Caudate nucleus (tissue), 63 donors: ENCODE measurements at places on chromosomes 12 and 14.

DNA sequence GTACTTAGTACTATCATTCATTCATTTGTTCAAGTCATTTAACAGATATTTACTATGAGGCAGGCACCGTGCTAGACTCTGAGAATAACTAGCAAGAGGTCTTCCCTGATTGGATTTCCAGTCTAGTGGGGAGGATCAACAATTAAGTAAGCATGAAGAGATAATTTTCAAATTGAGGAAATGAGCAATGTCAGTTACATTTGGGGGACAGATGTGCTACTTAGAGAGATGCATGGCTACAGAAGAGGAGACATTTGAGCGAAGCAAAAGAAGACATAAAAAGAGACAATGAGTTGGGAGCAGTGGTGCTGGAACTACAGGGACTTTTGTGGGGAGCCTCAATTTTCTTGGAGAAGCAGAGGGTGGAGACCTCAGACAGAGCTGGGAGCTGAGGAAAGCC lies 7.7 kb downstream of the KCNA5 start:
- no peak for DNase-seq

GRCh38 chr12:108357834-108358579 lies 18.9 kb upstream of the CMKLR1 start:
- no peak for DNase-seq

DNA sequence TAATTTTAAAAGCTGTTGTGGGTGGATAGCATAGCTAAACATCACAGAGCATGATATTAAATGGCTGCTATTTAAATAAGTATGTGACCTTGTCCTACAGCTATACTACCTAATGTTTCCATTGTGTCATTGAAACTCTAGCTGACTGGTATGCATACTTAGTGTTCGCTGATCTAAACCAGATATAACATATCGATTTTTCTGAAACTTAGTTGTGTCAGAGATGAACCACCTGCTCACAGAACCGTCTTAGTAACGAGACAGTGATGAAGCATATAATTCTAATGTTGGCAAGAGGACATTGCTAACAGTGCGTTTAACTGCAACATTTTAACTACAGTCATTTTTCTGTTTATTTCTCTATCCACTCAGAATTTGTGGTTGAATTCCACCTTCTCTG lies 36.1 kb upstream of the NUAK1 start:
- DNase-seq: no peak

- DNase-seq: no peak
These were observed 160.0 kb upstream of the PRMT8 start for GRCh38 chr12:3330976-3331510.

GRCh38 chr14:22262881-22263280 lies 326.1 kb downstream of the DAD1 start:
- no peak for DNase-seq

DNA sequence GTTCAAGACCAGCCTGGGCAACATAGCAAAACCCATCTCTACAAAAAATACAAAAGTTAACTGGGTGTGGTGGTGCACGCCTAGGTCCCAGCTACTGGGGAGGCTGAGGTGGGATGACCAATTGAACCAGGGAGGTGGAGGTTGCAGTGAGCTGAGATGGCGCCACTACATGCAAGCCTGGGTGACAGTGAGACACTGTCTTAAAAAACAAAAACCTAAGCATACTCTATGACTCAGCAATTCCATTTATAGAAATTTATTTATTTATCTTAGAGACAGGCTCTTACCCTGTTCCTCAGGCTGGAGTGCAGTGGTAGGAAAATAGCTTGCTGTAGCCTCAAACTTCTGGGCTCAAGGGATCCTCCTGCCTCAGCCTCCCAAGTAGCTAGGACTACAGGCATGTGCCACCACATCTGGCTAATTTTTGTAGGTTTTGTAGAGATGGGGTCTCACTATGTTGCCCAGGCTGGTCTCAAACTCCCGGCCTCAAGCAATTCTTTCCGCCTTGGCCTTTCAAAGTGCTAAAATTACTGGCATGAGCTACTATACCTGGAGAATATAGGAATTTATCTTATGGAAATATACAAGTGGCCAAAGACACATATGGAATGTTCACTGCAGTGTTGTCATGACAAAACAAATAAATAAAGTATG lies 43.3 kb downstream of the NCKAP5L start:
- DNase-seq: no peak

DNA sequence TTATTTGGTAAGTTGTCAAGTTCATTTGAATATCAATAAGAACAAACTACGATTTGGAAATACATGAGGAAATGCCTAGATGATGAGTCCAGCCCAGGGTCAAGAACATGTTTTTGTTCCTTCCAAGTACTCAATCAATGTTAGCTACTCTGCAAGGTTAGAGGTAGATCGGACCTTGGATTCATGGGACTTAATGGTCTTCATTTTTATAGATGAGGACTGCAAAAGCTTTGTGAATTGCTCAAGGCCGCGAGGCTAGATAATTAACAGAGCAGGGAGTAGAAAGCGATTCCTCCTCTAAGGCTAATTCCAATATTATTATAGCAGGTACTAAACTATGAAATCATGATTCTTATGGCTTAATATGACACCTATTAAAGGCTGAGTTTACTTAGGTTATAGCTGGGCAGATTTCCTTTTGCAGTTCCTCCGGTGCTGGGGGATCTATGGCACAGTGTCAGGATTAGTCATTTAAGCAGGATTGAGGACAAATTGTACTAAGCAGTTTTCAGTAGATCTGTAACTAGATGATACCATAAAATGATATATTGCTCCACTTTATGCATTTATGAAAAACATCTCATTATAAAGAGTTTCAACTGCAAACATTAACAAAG lies 19.8 kb downstream of the NR1H4 start:
- no peak for DNase-seq

DNA sequence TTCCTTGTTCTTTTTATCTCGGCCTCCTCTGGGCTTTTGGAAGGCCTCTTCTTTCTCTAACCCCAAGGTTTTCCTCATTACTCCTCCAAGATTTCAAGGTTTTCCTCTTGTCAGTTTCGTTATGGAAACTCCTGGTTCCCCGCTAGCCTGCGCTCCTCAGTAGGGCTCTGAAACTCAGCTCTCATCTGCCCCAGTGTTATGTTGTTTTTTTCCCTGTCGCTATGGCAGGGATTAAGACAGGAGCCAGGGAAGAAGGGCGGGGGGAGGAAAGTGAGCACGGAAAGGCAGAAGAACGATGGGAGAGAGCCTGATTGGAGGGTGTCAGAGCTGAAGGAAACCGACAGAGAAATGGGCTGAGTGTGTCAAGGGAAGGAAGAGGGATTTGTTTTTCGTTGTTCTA lies 26.5 kb upstream of the JDP2 start:
- DNase-seq: no peak

- no peak for DNase-seq
These were observed 1.5 kb upstream of the ZNF641 start for GRCh38 chr12:48352157-48352760.

DNA sequence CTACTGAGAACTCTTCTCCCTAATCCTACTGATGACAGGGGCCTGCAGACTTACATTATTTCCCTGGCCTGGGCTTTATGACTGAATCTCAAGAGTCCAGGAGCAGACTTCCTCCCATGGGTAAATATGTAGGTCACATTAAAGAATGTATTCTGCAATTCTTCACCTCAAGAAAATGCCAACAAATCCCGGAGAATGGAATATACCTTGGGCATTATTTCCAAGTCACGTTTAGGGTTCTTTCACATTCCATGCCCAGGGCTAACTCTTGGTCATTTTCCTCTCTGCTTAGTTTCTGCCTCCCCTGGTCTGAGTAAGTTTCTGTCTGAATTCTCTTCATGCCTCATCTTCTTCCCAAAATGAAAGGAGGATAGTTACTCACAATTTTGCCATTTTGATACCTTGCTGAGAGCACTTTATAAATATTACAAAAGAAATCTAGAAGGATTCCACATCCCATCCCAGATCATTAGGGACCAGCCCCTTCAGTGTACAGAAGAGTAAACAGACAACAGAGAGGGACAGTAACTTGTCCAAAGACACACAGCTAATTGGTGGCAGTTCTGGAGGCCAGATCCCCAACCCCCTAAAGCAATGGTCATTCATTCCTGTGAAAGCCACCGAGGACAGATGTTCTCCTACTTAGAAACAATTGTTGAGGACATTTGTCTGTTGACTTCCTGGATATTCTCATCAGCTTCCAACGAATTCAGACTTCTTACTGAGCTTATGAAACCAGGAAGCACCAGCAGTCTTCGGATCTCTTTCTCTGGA lies 605 bp downstream of the PAH start:
- DNase-seq: no peak

- DNase-seq: no peak
These were observed 24.7 kb downstream of the NGDN start for GRCh38 chr14:23494223-23494622.

- no peak for DNase-seq
These were observed 65.5 kb downstream of the RASSF3 start for GRCh38 chr12:64675795-64676194.

DNA sequence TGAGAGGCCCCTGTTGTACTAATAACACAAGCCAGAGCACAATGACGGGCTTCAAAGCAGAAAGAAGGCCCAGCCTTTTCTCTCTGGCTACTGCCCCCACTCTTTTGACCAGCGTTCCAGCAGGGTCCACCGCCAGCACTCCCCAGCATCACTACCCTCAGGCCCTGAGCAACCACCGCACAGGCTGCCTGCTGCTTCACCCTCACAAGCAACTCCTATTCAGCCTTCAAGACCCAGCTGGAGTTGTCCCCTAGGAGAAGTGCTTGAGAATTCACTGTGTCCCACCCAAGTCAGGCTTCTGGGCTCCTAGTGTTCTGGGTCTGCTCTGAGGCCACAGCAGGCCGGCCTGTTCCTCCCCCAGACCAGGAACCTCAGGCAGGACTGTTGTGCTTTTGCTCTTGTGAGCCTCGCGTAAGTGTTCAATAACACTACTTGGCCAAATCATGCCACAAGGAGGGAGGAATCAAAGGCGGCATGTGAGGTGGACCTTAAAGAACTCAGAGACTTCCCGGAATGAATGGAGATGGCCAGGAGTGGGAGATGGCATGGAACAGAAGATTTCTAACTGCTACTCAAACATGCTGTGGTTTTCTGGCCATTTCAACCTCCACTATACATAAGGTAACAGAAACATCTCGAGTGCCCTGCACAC lies 83.3 kb upstream of the GPR68 start:
- no peak for DNase-seq

GRCh38 chr12:92701441-92701840 lies 1.3 kb upstream of the PLEKHG7 start:
- no peak for DNase-seq

DNA sequence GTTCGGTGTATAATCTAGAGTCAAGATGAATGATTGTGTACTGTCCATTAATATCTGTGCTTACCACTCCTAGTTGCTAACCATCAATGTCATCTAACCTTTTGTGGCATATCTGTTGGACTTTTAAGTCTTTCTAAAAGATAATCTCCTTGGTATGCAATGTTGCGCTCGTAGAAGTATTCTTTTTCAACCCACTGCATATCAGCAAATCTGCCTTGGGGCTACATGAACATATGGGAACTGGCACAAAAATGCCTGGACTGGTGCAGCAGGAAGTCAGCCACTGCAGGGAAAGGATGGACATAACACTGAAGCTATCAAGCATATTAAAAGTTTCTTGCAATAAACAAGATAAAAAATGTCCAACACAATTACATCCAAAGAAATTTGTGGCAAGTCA lies 124.3 kb upstream of the SLC38A4 start:
- no peak for DNase-seq

GRCh38 chr12:132487311-132487741 lies 2.6 kb upstream of the FBRSL1 start:
- no peak for DNase-seq

DNA sequence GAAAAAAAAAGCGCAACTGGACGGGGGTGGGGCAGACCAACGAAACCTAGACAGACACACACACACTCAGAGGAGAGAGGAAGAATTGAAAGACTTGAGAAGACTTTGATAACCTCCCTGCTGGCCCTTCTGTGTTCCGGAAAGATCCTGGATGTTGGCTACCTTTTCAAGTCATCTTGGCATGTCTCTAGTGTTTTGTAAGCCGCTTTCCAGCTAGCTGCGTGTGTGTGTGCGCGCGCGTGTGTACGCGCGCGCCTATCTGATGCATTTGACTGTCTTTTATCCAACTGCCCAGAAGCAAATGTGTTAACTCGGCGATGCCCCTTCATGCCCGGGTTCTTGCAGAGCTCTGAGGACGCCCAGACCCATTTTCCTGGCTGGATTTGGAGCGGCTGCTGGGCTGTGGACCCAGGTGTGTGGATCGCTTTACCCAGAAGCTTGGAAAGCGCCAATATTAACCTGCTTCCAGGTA lies 664 bp downstream of the LRFN5 start:
- DNase-seq: no peak

DNA sequence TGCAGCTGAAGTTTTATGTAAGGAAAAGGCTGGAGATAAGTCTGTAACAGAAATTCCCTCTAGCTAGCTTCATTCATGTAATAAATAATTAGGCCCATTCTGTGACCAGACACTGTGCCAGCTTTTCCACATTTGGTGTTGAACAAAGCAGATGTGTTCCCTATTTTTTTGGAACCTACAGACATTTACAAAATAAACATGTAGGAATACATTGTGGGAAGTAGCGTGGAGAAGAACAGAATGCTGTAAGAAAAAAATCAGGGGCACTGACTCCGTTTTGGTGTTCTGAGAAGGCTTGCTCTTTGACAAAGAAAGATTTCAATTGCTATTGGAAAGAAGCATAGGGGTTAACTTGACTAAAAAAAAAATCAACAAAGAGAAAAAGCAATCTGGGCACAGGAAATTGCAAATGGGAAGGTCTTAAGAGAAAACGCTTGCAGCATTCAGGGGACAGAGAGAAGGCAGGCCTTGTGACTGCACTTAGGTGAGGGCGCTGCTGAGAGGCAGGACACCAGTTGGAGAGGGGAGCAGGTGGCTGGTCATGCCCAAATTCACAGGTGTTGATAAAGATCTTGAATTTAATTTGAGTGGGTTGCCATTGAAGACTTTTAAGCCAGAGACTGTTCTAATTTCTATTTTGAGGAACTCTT lies 4.0 kb downstream of the FAR2 start:
- no peak for DNase-seq

DNA sequence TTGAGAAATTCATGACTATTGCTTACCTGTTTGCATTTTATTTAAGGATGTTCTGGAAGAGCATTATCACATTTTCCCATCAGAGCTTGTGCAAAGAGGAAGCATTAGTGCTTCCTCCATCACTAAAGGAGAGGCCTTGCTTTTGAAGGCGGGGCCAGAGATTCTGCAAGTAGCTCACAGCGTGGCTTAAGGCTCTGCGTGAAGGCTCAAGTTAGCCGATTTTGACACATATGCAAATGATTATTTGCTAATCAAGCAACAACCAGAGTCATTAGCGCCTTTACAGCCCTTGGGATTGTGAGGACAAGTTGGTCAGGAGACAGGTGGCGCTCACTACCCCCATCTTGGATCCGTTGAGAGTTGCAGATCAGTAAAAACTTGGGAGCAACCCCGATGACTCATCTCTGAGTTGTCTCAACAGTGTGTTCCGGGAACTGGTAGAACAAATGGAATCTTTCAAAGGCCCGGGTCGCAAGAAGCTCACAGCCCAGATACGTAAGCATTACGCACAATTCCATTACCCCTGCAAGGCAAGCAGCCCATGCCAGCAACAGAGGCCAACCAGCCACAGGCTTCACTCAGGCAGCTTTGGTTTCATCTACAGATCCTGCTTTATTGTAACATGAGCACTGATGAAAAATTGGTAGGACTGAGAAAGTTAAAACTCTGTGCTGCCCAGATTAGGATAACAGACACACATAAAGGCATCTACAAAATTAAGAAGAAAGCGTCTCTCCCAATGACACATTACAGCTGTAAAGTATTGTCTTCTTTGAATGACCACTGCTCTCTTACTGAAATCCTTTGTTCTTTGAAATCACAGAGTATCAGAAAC lies 34.9 kb upstream of the SPTSSA start:
- DNase-seq: peak; percentile 5

- no peak for DNase-seq
These were observed 38.1 kb upstream of the NT5DC3 start for GRCh38 chr12:103879048-103879692.

- DNase-seq: no peak
These were observed 9.2 kb downstream of the RAN start for GRCh38 chr12:130881046-130881445.
